ENCODE measurements at places on chromosomes 16 and 17.

- DNase-seq, result no peak
Measured at GRCh38 chr16:66271074-66272060, 95.1 kb upstream of the CDH5 start.

GRCh38 chr16:7526736-7527135 lies 194.1 kb downstream of the RBFOX1 start:
- DNase-seq, result no peak

DNA sequence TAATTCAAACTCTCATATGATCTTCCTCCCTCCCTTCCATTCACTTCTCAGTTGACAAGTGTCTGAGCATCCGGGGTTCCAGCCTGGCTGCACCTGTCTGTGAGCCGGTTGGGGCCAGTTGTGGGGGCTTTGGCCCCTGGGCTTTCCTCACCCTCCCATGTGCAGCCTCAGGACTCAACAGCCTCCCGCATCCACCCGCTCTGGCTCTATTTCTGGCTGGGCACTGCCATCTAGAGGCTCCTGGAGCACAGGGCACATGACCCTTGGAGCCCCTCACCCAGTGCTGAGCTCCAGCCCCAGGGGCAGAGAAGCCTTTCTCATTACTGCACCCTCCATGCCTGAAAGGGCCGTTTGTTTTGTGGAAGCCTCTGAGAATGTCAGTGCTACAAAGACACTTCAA lies 43.3 kb downstream of the HAPSTR1 start:
- DNase-seq, result peak; percentile 47

GRCh38 chr16:9823510-9823909 lies 358.7 kb downstream of the GRIN2A start:
- no peak for DNase-seq

DNA sequence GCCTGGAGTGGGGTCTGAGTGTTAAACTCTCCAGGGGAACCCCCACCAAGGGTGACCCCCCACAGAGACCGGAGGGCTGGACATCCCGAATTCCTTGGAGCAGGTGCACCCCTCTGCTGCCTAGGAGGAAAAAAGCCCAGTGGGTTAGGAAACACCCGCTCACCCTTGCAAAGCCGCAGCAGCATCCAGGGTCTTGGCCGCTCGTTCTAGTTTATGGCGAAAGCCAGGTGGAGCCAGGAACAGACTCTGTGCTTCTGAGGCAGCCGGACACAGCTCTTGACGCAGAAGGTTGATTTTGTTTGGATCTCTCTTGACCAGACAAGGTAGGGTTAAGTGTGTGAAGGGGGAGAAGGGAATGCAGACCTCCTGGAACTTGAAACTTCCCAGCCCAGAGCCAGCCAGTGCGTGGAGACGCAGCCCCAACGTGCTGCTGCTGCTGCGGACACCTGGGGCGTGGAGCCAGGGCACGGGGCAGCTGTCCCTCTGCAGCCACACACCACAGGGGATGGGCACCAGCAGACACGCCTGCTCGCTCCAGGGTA lies 154.5 kb downstream of the LAT start:
- DNase-seq, result no peak

GRCh38 chr17:61063528-61063927 lies 336.1 kb upstream of the TBX2 start:
- DNase-seq, result no peak

- no peak for DNase-seq
Measured at GRCh38 chr17:59851439-59852375, 41.0 kb downstream of the TUBD1 start.

DNA sequence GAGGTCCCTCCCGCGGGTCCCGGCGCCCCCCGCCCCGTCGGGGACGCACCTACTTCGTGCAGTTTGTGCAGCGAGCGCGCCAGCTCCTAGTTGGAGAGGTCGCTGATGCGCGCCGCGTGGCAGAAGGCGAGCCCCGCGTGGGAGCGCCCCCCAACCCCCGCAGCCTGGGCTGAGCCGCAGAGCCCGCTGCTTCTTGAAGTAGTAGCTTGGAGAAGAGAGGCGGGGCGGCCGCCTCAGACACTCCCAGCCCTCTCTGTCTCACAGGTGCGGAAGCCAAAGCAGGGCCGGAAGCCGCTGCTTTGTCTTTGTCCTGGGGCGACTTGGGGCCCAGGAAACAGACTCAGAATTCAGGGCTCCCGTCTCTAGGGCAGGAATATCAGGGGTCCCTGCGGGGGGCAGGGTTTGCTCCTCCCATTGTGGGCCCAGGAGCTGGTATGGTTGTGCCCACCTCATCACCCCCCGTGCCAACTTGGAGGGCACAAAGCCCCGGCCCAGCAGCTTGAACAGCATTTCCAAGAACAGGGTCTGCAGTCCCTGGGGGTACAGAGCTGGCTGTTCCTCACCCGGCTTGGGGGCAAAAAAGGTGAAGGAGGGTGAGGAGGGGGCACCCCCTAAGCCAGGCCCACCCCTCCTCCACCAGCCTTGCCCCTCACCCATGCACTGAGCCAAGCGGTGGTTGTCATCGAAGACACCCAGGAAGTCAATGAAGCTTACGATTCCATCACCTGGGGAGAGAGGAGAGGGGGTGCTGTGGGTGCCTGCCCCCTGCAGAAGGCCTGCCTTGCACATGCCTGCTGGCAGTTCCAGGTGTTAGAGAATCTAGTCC lies 13.5 kb downstream of the SPATA32 start:
- peak; percentile 55 for DNase-seq

DNA sequence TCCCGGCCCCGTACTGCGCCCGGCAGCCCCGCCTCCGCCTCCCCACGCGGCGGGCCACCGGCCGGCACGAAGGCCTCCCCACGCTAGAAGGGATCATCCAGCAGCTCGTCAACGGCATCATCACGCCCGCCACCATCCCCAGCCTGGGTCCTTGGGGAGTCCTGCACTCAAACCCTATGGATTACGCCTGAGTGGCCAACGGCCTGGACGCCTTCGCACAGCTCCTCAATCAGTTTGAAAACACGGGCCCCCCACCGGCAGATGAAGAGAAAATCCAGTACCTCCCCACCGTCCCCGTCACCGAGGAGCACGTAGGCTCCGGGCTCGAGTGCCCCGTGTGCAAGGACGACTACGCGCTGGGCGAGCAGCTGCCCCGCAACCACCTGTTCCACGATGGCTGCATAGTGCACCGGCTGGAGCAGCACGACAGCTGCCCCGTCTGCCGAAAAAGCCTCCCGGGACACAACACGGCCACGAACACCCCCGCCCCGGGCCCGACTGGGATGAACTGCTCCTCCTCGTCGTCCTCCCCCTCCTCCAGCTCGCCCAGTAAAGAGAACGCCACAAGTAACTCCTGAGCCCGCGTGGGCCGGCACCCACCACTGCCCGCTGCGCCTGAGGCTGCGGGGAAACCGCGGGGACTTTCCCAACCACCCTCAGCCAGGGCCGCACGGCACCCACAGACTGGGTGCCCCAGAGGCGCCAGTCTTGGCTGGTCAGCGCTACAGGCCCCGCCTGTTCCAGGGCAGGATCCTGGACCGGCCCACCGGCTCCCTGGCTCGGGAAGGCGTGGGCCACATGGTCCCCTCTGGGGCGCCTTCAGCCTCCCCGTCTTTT lies 39.0 kb upstream of the AKAP1 start:
- DNase-seq, result no peak

DNA sequence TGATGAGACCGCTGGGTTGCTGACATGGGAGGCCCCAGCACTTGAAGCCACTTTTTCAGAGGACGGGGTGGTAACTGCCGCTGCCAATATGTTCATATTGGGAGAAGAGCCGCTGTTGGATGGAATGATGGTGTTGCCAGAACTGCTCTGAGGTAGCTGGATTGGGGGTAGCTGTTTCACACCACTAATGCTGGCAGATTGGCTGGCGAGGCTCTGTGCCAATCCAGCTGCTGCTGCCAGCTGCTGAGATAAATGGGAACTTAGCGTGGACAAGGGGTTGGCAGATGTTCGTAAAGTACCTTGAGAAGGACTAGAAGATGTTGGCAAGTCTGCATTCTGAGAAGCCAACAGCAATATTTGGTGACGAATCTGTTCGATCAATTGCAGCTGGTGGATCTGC lies 10.0 kb downstream of the SALL1 start:
- no peak for DNase-seq

- no peak for DNase-seq
Measured at GRCh38 chr17:60327134-60327900, 64.6 kb downstream of the USP32 start.

DNA sequence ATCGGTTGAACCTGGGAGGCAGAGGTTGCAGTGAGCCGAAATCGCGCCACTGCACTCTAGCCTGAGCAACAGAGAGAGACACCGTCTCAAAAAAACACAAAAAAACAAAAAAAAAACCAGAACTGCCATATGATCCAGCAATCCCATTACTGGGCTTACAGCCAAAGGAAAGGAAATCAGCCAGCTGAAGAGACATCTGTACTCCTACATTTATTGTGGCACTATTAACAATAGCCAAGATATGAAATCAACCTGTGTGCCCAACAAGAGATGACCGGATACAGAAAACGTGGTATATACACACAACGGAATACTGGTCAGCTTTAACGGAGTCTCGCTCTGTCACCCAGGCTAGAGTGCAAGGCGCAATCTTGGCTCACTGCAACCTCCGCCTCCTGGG lies 14.6 kb downstream of the FANCA start:
- no peak for DNase-seq

DNA sequence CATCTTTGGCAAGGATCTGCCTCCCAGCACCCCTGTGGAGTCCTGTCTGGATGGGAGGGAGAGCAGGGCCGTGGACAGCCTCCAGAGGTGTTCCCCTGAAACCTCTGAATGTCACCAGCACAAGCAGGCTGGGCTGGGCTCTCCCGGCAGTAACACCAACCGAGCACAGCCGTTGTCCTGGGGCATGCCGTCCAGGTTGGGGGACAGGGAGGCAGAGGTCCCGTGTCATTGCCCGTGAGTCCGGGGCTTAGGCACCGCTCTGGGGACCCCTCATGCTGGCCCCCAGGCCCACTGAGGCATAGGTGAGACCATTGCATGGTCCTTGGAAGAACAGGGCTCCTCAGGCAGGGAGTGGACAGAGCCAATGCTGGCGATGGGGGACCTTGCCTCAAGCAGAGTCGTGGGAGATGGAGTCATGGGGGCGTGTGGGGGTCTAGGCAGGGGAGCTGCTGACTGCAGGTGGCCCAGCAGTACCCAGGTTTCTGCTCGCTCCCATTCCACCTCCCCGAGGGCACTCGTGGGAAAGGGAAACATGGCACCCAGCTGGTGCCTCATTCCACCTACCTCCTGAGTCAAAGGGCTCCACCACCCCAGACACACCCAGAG lies 17.5 kb downstream of the ENDOV start:
- DNase-seq, result no peak

GRCh38 chr16:50697881-50698767 lies 4.7 kb downstream of the NOD2 start:
- no peak for DNase-seq

DNA sequence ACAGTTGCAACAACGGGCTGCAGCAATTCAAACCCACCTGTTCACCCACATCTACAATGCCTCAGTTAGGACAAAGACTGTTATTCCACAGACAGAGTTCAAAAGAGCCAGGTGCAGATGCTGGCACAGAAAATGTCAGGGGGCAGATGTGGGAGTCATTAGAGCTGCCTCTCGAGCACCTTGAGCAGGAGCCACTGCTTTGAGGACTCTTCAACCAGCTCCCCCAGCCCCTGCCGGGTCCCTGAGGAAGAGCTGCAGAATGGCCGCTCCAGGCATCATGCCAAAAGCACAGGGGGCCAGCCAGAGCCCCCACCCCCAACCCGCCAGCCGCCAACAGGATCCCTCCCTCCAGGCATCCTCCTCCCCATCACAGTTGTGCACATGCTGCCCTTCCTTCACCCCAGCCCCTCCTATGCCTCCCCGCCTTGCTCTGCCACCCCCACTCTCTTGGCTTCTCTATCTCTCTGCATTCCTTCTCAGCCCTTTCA lies 20.8 kb downstream of the C17orf67 start:
- DNase-seq, result no peak

DNA sequence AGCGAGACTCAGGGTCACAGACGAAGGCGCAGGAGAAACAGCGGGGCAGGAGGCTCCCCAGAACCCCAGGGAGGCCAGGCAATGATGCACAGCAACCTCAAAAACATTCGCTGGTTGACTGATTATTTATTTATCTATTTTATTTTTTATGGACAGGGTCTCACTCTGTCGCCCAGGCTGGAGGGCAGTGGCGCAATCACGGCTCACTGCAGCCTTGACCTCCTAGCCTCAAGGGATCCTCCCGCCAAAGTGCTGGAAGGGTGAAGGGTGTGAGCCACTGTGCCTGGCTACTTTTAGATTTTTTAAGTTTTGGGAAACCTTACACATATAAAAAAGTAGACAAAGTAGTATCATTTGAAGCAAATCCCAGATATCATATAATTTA lies 83.5 kb downstream of the ZNF778 start:
- DNase-seq, result no peak

Data from activated naive CD4-positive, alpha-beta T cell (primary cell).